ENCODE measurements at places on chromosomes 16 and 17.

- DNase-seq = no peak
Measured at GRCh38 chr16:58155839-58156238, 26.7 kb upstream of the CFAP20 start.

DNA sequence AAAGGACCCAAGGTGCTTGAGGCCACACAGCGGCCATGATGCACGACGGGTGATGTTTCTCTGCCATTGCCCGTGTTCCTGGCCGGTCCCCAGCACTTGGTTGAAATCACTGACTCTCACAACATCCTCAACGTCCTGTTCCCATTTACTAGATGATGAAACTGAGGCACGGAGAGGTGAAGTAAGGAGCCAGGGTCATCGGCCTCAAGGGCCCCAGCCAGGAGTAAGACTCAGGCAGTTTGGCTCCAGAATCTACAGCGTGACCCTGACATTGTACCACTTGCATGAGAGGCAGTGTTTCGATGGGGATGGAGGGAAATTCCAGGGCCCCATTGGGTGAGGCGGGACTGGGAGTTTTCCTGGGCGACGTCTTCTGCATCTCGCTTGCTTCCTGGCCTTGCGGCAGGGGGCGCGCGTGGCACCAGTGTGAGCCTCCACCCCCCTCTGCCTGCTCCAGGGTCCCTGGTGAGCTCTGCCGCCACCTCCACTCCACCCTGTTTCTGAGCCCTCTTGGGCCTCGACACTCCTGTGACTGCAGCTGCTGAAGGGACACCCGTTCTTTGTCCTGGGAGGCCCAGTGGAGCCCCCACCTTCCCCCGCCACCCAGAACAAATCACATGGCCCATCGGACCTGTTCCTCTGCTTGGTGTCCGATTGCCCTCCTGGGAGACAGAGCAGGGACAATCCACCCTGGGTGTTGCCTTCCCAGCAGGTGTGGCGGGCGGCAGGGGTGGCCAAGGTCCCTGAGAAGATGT is 133.0 kb upstream of the GSE1 start:
- DNase-seq = peak; percentile 67

DNA sequence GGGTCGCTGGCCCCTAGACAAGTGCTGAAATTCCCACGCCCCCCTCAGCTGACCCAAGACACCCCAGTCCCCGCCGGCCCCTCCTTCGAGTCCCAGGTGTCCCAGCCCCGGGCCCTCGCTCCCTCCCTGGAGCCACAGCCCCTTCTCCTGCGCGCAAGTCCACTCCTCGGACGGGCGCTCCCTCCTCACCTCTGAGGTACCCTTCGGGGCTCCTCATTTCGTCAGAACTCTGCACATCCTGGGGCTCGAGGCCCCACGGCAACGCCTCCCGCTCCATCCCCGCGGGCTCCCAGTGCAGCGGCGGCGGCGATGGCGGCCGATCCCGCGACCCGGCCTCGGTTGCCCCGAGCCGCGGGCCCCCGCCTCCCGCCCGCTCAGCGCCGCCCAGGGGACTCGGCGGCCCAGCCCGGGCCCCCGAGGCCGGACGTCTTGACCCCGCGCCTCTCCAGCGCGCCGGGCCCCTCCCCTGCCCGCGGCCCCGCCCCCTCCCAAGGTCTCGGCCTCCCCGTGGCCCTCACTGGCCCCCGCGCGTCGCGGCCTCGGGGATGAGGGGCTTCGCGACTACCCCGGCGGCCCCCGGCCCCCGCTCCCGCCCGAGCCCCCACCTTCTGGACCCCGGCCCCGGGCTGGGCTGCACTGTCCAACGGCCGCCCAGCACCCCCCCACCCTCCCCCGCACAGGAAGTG is at the start of gene ZNF768:
Gene ZNF768, minus strand, starts transcription at position 430 of the 686 bp plus-strand sequence. Its CDS starts 153 bp downstream, at position 277.
- DNase-seq = no peak

DNA sequence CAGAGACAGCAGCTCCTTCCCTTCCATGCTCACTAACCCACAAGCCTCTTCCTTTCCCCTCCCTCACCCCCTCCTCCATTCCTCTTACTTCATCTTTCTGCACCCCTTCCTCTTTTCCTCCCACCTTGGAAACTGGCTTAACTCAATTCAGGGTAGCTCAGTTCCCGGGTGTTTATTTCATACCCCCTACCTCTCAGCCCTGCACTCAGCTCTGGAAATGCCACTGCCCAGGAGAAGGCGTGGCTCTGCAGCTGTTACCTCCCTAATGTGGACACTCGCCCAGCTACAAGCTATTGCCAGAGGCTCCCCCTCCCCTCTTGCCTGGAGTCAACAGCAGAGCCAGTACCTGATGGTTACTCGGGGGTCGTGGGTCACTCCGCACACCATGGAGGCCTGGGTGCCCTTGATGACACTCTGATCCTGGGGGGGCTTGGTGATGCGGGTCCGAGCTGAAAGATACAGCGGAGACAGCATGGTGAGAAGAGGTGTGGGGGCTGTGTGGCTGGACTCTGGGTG is 118.4 kb upstream of the CDC42EP4 start:
- no peak for DNase-seq

DNA sequence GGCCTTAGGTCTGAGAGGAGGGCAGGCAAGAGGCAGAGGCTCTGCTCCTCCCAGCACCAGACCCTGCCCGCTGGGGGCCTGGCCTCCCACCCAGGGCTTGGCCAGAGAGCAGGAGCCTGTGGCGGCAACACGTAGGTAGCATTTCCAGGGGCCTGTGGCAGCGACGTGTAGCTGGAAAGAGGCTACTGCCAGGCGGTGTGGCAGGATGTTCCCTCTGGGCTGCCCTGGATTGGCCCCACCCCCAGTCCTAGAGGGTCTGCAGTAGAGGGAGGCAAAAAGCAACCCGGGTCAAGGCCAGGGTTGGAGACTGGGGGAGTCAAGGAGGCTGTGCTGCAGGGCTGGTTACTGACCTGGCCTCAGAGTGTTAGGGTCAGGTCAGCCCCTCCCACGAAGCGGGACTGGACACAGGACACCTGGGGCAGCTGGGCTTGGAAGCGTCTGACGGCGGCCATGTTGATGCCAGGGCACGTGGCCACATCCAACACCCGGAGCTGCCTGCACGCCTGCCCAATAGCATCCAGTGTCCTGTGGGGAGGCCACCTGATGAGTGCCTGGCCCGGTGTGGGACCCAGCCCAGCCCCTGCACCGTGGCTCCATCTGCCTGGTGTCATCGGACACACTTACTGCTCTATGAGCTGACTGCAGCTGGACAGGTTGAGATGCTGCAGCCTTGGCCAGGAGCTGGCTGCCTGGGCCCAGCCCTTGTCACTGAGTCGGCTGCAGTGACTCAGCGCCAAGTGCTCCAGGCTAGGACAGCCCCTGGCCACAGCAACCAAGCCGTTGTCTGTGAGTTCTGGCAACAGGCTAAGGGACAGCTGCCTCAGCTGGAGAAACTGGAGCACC is 8.5 kb downstream of the ELMO3 start:
- DNase-seq = no peak

- no peak for DNase-seq
Measured at GRCh38 chr16:8761078-8761477, 36.4 kb downstream of the TMEM186 start.

- DNase-seq = no peak
Measured at GRCh38 chr17:37391146-37391545, 15.4 kb downstream of the C17orf78 start.

DNA sequence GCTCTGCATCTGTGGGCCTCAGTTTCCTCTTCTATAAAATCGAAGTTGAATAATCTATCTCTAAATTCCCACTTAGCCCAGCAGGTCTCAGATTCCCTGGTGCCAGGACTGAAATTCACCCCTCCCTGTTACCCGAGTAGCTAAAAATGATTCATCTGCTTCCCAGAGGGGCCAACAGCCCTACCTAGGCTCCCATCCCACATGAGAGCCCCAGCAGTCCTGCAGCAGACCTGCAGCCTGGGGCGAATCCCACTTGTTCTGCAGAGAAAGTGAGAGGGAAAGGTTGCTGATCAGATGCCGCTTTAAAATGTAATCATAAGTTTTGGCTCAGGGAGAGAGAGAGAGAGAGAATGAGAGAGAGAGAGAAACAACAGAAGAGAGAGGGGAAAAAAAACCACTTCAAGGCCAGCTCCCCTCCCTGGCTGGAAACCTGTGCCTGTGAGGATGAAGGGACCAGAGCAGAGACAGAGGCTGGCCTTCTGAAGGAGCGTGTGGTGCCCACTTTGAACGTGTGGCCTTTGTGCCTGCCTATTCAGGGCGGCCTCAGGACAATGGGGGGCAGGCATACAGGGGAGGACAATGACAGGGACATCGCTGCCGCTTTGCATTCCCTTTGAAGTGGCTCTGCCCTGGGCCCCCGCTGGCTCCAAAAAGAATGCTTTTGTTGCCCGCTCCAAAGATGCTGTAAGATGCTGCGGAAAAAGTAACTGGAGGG is 85.2 kb upstream of the NKD1 start:
- no peak for DNase-seq

All from left lung (tissue), 14 donors.